Brain (organoid and tissue), 16 donors: ENCODE measurements at places on chromosomes 5 and 9. TPM values are rescaled to one million over a fixed set of nuclear protein-coding genes. Genes with fewer than 3 reads are reported as not detected.

The IFNA2 gene
- polyA plus RNA-seq: not detected

The FBP2 gene
- polyA plus RNA-seq: not detected

The HBEGF gene
- polyA plus RNA-seq: 8.8 TPM

The LCN12 gene
- polyA plus RNA-seq: 1.8 TPM

The PCAT7 gene
- polyA plus RNA-seq: 0.80 TPM

The DAPK1 gene
- polyA plus RNA-seq: 2.8 TPM

The ARL14EPL gene
- polyA plus RNA-seq: not detected

The ADAMTS6 gene
- 0.08 TPM for polyA plus RNA-seq

The LECT2 gene
- not detected for polyA plus RNA-seq

The TESK1 gene
- polyA plus RNA-seq: 61.3 TPM
